ENCODE measurements at places on chromosomes 4 and X.

DNA sequence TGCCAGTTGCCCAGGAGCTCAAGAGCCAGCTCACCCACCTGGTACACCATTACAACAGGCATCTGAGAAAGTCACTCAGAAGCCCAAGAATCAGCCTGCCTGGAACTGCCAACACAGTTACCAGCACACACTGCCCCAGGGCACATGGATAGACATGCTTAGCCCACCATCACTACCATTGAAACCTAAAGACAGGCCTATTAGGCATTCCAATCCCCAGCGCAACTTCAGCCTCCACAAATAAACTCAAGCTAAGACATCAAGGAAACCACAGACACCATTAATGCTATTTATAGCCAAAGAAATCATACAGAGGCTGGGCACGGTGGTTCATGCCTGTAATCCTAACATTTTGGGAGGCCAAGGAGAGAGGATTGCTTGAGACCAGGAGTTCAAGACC lies 42.3 kb downstream of the ATRX start:
- no peak for DNase-seq

DNA sequence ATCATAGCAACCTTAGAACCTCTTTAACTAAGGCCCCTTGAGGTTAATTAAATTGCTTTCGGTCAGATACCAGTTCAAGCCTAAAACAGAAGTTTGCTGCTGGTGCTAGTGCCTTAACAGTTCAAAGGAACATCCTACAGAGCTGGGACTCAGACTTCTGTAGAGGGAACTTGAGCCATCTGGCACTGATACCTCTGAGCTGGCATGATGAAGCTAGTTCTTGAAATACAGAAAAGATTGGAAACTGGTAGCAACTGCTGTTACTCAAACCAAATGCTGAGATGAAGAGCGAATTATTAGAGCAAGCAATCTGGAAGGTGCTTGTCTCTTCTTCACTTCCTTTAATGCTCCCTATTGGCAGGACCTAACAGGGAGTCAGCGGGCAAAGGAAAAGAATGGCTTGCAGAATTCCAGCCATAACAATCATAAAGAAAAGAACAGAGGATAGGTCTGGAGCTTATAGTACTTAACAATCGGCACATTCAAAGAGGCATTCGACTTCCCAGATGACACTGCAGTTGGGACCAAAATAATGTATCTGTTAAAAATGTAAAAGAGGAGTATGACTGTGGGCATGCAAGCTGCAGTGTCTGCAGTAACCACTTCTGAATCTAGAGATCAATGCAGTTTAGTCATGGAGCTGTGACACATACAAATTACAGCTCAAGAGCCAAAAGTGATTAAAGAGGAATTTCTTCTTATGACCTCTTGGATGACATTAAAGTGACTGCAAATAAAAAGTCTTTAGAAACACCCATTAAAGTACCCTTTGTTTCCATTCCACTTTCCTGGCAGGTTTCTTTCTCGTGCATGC lies 298.9 kb downstream of the PDGFC start:
- no peak for DNase-seq

DNA sequence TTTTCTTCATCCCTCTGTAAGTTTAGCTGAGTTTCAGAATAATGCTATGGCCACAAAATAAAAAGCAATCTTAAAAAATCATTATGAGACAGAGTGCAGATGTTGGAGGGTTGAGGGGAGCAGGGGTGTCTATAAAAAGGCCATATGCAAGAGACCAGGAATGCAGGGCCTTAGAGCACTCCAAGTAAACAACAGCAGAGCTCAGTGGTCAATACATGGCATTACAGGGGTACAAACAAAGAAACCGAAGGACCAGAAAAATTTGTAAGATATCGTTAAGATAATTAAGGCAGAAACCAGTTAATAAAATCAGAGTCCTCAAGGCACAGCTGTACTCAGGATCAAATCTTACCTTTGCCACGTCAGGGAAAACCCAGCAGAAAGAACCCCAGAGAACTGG lies 28.4 kb upstream of the NDST3 start:
- no peak for DNase-seq

- DNase-seq = no peak
Measured at GRCh38 chr4:80101071-80101791, 28.2 kb upstream of the ANTXR2 start.

DNA sequence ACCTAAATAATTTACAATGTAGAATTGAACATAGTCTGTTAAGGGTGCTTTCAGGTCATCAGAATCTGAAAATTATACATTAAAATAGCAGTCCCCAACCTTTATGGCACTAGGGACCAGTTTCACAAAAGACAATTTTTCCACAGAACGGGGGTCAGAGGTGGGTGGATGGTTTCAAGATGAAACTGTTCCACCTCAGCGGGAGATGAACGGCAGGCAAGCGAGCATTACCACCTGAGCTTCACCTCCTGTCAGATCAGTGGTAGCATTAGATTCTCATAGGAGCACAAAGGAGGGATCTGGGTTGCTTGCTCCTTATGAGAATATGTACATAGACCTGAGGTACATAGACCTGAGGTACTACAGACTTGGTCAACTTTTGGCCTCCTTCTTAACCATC lies 29.0 kb downstream of the LRBA start:
- no peak for DNase-seq

DNA sequence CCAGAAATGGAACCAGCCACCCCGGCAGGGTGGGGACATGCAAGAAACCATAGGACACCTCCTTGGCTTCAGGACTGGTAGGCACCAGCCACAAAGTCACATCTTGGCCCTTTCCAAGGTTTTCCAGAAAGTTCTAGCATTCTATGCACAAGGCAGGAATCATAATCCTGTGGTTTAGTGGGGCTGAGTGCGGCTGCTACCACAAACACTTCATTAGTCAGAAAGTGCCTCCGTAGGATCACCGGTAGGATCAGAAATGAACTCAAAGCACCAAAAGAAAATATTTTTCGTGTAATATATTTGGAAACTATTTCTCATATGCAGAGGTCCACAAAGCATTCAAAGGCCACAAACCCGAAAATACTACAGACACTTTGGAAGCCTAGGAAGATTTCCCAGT lies 191.7 kb downstream of the PTTG2 start:
- no peak for DNase-seq

GRCh38 chr4:100075486-100076270 lies 114.6 kb downstream of the DDIT4L start:
- DNase-seq = no peak
